ENCODE measurements at places on chromosomes 2 and 18.

DNA sequence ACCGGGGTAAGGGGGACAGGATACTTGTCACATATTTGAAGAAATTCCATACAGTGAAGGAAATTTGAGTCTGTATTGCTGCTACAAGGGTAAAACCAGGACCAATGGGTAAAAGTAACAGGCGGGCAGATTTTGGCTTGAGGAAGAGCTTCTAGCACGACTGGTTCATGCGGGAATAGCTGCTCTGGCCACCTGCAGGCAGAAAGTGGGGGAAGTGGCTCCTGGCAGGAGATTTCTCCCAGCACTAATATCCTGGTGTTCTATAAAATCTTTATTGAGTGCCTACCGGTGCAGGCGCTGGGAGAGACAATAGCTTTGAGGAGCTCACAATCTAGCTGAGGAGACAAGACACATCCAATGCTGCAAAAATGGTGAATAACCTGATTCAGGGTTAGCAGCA, 198.5 kb downstream of the LOXHD1 start:
- DNase-seq: no peak

GRCh38 chr2:240400371-240401161, 34.9 kb upstream of the GPC1 start:
- no peak for DNase-seq

DNA sequence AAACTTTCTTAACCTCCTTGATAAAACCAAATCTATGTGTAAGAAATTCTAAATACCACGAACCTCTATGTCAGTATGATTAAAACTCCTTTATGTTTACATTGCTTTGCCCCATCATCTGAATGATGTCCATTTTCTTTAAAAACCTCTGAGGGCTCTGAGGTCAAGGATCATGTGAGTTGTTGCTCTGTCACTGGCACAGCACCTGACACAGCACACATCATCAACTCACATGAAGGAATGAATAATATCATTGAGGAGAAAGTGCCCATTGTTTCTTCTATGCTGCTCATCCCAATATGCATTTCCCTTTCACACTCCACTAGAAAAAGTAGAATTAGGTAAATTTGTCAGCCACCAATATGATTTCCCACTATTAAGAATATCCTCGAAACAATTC, 1178.7 kb upstream of the NRXN1 start:
- DNase-seq: no peak

- DNase-seq: no peak
These were observed 126.1 kb downstream of the FAM161A start for GRCh38 chr2:61727746-61728145.

DNA sequence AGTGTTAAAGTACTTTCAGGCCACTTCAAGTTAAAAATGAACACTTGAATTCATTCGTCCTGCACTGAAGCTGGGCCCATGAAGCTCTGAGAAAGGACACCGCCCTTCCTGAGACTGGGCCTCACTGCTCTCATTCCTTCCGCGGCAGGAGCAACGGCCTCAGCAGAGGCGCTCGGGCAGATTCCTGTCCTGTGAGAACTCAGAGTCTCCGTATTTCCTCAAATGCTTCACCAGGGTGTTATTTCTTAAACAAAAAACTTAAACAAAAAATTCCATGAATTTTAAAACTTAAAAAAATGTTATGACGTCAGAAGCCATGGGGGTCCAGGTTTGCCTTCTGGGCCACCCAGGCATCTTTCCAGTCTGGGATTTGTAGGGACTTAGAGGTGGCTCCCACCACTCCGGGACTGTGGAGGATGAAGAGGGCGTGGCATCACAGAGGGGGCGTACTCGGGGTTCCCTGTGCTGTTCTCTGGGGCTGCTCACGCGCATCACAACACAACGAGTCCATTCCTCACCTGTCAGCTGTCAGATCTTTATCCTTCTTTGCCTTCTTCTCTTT, 115.9 kb upstream of the ASB18 start:
- no peak for DNase-seq

- DNase-seq: no peak
These were observed 92.7 kb upstream of the ST6GAL2 start for GRCh38 chr2:106978647-106979046.

- no peak for DNase-seq
These were observed 26.5 kb downstream of the FIGN start for GRCh38 chr2:163709270-163709669.

DNA sequence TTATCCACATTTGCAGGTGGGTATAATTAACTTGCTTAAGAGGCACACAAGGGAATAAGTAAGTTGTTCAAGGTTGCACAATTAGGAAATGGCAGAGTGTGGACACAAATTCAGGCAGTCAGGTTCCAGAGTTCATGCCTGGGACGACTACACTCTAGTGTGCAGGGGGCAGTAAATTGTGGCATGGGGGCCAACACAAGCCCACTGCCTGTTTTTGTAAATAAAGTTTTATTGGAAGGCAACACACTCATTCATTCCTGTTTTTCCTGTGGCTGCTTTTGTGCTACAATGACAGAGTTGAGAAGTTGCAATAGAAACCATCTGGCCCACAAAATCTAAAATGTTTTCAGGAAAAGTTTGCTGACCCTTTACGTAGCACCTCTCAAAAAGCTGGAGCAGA, 41.4 kb downstream of the XDH start:
- DNase-seq: no peak

DNA sequence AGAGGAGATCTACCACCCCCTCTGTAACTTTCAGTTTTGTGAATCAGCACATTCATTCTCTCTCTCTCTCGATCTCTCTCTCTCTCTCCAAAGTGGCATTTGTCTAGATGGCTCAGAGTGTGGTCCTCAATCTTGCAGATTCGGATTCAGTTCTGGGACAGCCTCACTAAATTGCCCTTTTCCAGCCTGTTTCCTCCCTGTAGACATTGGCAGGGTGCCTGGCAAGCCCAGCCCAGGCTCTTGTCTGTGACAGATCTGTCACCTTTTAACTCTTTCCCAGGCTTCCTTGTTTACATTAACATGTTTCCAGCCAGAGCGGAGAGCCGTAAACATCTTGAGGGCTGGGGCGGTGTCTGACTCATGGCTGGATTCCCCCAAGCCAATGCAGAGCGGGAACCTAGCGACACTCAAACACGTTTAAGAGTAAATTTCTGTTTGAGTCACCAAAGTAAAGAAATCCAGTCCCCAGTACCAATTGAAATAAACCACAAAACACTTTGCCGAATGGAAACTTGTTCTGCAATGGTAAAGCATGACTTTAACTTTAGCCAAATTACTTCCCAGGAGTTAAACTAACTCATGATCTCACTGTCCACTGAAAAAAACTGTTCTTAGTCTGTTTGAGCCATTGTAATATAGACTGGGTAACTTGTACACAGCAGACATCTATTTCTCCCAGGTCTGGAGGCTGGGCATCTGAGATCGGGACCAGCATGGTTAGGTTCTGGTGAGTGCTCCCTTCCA, 6.6 kb upstream of the CYP27C1 start:
- no peak for DNase-seq

DNA sequence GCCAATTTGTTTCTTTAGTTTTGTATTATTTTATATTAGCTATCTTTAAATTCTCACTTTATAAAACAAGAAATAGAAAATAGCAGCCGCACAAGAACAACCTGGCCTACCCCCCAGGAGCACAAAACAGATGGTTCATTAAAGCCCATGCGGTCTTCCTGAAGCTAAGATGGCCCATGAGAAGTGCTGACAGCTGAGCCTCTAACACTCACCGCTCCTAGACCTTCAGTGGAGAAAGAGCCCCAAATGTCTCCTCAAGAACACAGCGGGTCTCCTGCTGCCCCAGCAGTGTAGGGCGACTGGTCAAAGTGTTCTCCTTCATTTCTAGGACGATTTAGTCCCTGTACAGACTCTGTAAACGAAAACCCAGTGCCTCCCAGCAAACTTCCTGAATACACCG, 45.1 kb downstream of the LPIN2 start:
- no peak for DNase-seq

DNA sequence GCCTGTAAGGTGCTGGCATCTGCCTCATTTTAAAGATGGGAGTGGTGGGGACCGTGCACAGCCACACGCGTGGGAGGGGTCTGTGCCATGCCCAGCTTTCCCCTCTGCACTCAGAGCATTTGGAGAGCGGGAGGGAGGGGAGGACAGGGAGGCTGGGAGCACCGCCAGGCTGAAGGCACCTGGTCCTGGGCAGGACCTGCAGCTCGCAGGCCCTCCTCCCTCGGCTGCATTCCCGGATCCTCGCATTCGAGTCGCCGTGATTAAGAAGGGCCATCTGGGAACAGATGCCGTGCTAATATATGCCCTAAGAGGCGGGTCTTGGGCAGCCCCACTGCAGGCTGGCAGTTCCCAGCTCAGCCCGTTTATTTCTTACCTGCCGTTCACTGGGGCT, 84.0 kb downstream of the PTGR3 start:
- DNase-seq: no peak

- DNase-seq: no peak
These were observed 70.4 kb downstream of the IL1R2 start for GRCh38 chr2:102061962-102062795.

DNA sequence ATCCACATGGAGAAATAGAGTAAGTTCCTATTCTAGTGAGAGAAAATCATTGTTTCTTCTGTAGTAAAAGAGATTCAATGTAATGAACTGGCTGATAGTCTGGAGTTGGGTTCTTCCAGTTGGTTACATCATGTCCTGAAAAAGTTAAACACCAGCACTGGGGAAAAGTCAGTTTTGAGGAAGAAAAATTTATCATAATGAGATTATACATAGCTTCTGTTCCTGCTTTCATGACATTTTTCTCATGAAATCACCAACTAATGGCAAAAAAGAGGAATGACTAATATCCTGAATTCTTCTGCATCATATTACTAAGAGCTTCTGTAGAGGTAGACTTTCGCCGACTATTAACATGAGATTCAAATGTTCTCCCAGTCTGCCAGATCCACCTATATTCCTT, 69.2 kb upstream of the SLC9A2 start:
- DNase-seq: no peak

Measured in SIG-M5 (cell line).